Stimulated activated CD8-positive, alpha-beta memory T cell treated with anti-CD3 and anti-CD28 coated beads, Interleukin-7, amount 100 ng/mL, for 1 hour (primary cell): ENCODE measurements at places on chromosomes 2 and 18.

- no peak for DNase-seq
Measured at GRCh38 chr2:231673348-231673770, 35.0 kb upstream of the PTMA start.

DNA sequence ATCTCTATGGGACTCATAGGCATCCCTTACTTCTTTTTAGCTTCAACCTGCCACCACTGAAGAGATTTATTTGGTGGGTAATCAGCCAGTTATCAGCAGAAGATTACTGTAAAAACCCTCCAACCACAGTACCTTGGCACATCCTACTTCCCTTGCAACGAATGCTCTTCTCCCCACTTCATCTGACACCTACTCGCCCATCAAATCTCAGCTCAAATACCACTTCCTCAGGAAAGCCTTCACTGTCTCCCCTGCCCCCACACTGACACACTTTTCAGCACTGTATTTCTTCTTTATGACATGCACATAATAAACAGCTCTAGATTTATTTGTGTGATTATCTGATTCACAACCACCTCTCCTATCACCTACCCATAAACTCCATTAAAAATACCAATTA lies 3.1 kb downstream of the KDSR start:
- DNase-seq: no peak

- DNase-seq: no peak
Measured at GRCh38 chr2:142175813-142176338, 45.1 kb upstream of the LRP1B start.

GRCh38 chr18:57797209-57797651 lies 5.9 kb downstream of the ATP8B1 start:
- DNase-seq: no peak

DNA sequence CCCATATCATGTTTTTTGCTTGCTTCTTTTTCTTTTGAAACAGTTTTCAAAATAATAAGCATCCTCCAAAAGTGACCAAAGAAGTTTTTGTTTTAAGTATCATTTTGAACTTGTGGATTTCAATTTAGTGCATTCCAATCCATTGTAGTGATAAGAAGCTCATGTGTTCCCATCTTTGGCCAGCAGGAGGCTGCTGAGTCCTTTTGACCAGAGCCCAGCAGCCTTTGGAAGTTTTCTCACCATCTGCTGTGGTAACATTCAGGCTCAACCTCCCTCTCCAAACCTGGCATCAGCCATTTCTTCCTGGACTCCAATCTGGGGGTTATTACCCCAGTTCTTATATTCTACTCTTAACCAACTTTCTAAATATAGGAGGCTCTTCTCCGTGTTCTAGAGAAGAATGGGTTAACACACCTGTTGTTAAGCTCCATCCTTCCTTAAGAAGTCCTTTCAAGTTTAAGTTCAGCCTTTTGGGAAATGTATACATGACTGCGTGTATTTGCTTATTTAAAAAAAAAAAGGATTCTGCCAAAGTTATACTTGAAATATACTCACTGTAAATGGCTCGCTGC lies 39.0 kb upstream of the MAL start:
- no peak for DNase-seq

GRCh38 chr2:501130-501529 lies 176.1 kb downstream of the TMEM18 start:
- no peak for DNase-seq

- no peak for DNase-seq
Measured at GRCh38 chr2:213150315-213151097, 906 bp downstream of the IKZF2 start.

DNA sequence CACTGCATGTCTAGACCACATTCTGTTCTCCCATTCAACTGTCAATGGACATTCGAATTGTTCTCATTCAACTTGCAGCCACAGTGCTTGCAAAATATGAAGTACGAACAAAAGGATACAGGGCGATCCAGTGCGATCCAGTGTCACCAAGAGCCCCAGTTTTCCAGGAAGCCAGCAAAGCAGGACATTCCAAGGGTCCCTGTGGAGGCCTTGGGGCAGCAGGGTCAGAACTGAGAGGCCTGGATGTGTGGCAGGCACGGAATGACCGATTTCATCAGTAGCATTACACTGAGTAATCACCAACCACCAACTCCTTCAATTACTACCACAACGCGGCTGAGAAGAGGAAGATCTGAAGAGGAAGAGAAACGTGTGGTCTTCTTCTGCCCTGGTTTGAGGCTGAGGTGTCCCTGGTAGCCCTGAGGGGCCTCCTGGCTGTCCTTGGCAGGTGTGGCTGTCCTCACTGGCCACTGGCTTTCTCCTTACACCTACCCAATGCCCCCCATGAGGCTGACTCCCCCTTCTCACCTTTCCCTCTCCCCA lies 172.7 kb upstream of the FHL2 start:
- no peak for DNase-seq

DNA sequence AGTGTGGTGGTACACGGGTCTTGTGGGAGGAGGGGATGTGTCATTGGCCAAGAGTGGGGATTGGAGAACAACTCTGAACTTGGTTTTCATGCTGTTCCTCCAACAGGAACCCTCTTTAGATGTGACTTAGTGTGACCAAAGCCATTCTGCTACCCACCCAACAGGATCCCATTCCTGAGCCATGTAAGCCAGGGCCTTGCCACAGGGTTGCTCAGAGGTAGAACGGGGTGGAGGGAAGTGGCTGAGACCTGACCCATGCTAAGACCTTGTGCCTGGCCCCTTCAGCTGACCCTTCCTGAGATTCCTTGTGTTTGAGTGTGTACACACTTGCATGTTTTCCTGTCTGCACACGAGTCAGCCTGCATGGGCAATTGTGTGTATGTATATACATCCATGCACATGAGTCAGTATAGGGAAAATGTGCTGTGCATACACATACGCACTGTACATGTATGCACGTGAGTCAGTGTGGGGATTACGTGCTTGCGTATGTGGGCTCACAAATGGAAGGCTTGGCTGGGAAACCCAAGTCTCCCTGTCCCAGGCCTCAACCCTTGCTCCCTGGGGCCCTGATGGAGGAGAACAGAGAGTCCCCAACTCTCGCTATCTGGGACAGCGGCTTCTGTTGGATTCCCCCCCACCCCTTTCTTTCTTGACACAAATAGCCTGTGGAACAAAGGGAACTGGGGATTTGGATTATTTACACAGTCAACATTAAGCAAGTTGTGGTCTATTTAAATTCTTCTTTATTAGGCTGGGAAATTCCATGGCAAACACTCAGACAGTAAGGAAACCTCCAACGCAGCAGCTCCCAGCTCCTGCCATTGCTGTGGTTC lies 339.8 kb downstream of the DYSF start:
- no peak for DNase-seq

DNA sequence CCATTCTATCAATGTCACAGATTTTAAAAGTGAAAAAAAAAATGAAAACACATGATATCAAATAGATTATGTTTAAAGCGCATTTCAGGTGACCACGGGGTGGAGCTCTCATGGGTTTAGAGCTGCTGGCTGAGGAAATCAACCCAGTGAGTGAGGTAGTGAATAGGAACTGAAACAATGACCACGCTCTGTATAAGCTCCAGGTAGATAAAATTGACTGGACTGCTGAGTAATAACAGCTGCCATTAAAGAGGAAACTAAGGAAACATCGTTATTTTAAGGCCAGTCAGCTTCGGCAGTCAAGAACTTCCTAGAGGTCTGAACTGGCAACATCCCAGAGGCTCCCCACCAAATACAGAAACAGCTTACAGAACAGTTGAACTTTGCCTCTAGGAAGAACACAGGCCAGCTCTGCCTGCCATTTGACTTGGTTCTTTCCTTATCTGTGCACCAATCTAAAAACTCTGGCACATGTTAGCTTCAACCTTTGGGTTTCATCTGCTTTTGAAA lies 185.9 kb downstream of the PDE1A start:
- DNase-seq: no peak

GRCh38 chr2:239472235-239472775 lies 71.5 kb upstream of the HDAC4 start:
- no peak for DNase-seq

- no peak for DNase-seq
Measured at GRCh38 chr18:27301615-27302378, 116.7 kb upstream of the CHST9 start.

- DNase-seq: no peak
Measured at GRCh38 chr18:62897153-62897552, 181.8 kb downstream of the PHLPP1 start.

- no peak for DNase-seq
Measured at GRCh38 chr2:17059458-17059857, 393.8 kb upstream of the CYRIA start.

GRCh38 chr2:144152817-144153271 lies 367.1 kb downstream of the ZEB2 start:
- no peak for DNase-seq

DNA sequence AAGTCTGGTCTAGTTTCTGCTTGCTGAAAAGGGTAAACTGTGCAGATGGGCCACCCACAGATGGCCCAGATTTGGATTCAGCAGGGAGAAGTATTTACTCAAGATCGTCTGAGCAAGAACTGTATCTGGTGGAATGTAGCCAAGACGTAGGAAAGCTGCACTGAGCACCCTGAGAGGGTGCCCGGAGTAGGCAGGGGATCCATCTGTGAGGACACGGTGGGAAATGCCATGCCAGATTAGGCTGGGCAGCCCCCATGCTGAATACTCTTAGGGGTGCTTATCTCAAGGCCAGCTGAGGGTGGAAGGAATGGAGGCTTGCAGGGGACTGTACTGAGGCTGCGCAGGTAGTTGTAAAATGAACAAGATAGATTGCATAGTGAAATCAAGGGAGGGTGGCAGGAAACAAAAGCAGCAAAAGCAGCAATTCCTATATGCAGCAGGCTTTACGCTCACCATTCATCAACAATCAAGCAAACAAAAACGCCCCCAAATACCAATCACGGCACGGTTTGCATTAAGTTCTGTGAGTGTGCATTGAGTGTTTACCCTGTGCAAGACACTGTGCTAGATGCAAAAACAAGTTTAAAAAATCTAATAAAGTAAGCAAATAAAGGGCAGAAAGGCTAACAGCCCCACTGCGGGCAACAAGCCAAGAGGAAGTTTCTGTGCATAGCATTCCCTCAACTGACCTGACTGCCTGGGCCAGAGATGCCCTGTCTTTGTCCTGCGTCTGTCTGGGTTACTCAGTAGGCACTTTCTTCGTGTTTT lies 32.2 kb upstream of the LPIN2 start:
- DNase-seq: no peak

DNA sequence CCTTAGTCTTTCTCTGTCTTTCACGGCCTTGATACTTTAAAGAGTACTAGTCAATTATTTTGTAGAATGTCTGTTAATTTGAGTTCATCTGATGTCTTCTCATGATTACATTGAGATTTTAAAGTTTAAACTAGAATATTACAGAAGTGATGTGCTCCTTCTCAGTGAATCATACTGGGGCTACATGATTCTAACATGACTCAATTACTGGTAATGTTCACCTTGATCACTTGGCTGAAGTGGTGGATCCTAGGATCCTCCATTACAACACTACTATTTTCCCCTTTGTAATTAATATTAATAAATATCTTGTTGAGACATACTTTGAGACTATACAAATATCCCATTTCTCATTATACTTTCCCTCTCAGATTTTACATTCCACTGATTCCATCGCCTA lies 148.5 kb downstream of the CAMKMT start:
- DNase-seq: no peak

DNA sequence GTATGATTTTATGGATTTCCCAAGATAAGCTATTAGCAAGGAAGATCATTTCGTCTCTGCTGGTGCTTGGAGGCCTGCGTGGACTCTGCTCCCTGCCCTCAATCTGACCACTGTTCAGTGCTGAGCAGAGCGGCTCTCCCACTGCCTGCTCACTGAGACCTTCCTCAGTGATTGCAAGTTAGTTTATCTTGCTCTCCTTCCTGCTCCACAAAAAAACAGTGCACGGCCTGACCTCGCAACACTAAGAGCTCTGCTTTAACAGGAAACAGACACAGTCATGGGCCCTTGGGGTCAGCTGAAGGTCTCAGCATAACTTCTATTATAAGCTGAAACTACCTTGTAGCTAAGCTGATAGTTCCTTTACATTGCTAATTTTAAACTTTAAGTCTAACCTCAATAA lies 53.1 kb downstream of the PRELID3A start:
- no peak for DNase-seq

- no peak for DNase-seq
Measured at GRCh38 chr2:61597300-61598289, 59.4 kb upstream of the XPO1 start.

DNA sequence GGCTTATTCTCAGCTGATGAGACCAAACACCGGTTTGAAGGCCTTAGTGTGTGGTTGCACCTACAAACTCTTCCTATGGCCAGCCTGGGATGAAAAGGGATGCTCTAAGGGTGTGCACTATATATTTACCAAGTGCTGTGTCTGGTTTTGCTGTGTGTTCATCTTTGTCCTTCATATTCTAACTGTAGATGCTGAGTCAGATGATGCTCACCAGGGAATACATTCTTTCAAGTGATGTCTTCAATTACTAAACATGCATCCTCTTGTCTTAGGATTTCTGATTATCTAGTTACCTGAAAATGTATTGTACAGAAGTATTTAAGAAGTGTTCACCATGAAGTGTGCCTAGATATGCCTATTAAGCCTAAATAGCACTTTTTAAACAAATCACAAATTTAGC lies 1111.6 kb upstream of the ZEB2 start:
- DNase-seq: no peak

GRCh38 chr2:150107170-150107569 lies 380.3 kb downstream of the RND3 start:
- no peak for DNase-seq

- no peak for DNase-seq
Measured at GRCh38 chr2:165401285-165401852, 68.1 kb upstream of the CSRNP3 start.

DNA sequence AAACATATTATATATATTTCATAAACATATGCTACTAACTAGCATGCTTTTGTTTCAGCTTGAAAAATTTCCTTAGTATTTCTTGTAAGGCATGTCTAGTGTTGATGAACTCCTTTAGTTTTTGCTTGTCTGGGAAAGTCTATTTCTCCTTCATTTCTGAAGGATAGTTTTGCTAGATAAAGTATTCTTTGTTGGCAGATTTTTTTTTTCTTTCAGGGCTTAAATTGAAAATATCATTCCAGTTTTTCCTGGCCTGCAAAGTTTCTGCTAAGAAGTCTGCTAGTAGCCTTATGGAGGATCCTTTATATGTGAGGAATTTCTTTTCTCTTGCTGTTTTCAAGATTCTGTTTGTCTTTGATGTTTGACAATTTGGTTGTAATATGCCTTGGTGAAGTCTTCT lies 183.5 kb downstream of the SLC4A3 start:
- no peak for DNase-seq

GRCh38 chr2:71702071-71702970 lies 249.0 kb downstream of the DYSF start:
- no peak for DNase-seq
